ENCODE measurements at places on chromosomes 4 and X.

DNA sequence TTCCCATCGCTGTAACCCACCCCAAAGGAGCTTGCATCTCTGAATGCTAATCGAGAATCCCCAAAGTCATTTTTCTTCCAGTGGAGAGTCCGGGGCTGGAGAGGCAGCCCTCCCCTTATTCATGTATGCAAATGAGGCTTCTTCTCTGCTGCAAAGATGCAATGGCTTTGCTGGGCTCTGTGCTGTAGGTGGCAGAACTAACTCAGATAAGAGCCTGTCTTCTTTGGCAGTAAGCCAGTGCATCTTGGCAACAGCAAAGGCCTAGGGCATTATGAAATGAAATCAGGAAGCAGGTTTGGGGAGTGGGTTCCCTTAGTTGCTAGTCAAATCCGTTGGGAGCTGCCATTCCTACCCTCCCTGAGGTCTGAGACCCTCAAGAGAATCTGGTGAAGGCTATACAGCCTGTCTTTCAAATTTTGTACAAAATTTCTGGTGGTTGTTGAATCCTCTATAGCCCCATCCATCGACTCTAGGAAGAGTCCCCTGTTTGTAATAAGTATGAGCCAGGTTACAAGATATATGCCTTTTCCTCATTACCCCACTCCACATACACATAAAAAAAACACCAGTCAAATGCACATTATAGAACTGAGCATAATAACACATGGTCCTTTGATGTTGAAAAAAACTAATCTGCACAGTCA is 290.6 kb upstream of the TAPT1 start:
- DNase-seq, result peak; percentile 87

- DNase-seq, result no peak
Observed at GRCh38 chr4:189304167-189304566, 636.5 kb upstream of the FRG1 start.

- DNase-seq, result no peak
Observed at GRCh38 chrX:150621652-150622051, 53.2 kb downstream of the MTM1 start.

DNA sequence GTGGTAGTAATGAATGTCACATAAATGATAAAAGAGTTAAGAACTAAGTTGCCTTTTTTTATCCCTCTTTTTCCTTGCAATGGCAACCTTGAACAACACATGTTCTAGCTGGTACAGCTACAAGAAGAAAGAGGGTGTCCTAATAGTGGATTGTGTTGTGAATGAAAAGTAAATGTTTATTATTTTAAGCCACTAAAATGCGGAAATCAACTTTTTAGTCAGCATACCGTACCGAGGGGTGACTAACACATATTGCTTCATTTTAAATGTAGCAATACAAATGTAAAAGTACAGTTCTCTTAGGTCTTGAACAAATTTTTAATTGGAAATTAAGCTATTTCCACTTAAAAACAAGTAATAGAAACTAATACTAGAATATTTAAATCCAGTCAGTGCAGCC is 17.7 kb upstream of the AP1AR start:
- DNase-seq, result peak; percentile 42
